ENCODE measurements at places on chromosomes 11 and 22. TPM values are rescaled to one million over a fixed set of nuclear protein-coding genes. Genes with fewer than 3 reads are reported as not detected.

The ESAM gene
- total RNA-seq, result 13.6 TPM

The MRPL48 gene
- total RNA-seq, result 25.2 TPM

The PYGM gene
- total RNA-seq, result 1.3 TPM

The LRRC4C gene
- 0.40 TPM for total RNA-seq

The PTDSS2 gene
- 32.0 TPM for total RNA-seq

The HBG2 gene
- total RNA-seq, result not detected

The MTMR2 gene
- total RNA-seq, result 35.8 TPM

The BET1L gene
- total RNA-seq, result 18.6 TPM

The PHETA2 gene
- total RNA-seq, result 11.4 TPM

The HSD17B12 gene
- 65.3 TPM for total RNA-seq

The DUSP8 gene
- 0.40 TPM for total RNA-seq

The DSCAML1 gene
- total RNA-seq, result not detected

The SHISA8 gene
- not detected for total RNA-seq

The DNAL4 gene
- 14.9 TPM for total RNA-seq

The HDHD5 gene
- total RNA-seq, result 20.7 TPM

The SERHL2 gene
- total RNA-seq, result 4.7 TPM

The SHANK2 gene
- 2.6 TPM for total RNA-seq

The TUB gene
- 9.1 TPM for total RNA-seq

The LRRC74B gene
- not detected for total RNA-seq

The RIBC2 gene
- 1.2 TPM for total RNA-seq

The ACRV1 gene
- not detected for total RNA-seq

The FOLR2 gene
- not detected for total RNA-seq

The TRIM51 gene
- not detected for total RNA-seq

The PTPRJ gene
- 9.8 TPM for total RNA-seq

The SLC37A2 gene
- 0.06 TPM for total RNA-seq

The CDC42BPG gene
- 0.25 TPM for total RNA-seq

The PGA5 gene
- total RNA-seq, result not detected

The ARHGAP42 gene
- total RNA-seq, result 13.3 TPM

The CD3G gene
- total RNA-seq, result not detected

The KRTAP5-10 gene
- total RNA-seq, result not detected

The MUC2 gene
- not detected for total RNA-seq

The CCDC116 gene
- 0.19 TPM for total RNA-seq

The OR56A1 gene
- total RNA-seq, result not detected

The LIPT2 gene
- 1.6 TPM for total RNA-seq

The TMPRSS4 gene
- total RNA-seq, result under 0.01 TPM

The OR5B17 gene
- not detected for total RNA-seq

The CECR2 gene
- total RNA-seq, result under 0.01 TPM

The FAM111B gene
- 6.4 TPM for total RNA-seq

The TRABD gene
- 16.5 TPM for total RNA-seq

The NXF1 gene
- 15.5 TPM for total RNA-seq

The MS4A6E gene
- total RNA-seq, result not detected

The TNNI2 gene
- not detected for total RNA-seq

The HOATZ gene
- total RNA-seq, result not detected

Measured in aortic smooth muscle cell (primary cell).